ENCODE measurements at places on chromosomes 3 and 15.
A peak's percentile ranks its signal among the peaks of the same experiment; 100 is the strongest.

DNA sequence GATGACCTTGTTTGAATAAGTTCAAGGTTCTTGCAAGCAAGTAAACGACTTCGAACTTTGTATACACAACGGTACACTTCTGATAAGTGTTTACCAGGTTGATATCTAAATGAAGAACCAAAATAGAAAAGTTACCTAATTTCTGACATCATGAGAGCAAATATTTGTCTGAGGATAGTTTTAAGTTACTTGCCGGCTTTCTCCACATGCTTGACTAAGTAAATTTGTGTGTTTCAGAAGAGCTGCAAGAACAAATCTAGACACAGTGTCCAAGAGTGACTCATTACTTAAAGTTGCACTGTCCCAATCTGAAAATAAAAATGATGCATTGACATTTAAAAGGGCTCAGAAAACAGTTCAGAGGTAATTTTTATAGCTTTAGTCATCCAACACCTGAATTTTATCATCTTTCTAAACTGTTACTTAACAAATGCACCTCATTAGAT is 115.1 kb downstream of the HERC1 start:
- no peak for DNase-seq

GRCh38 chr3:160755776-160756304 is at the start of gene PPM1L:
TSS of gene PPM1L (plus strand) at chr3:160756231.
- DNase-seq, result peak; percentile 43

DNA sequence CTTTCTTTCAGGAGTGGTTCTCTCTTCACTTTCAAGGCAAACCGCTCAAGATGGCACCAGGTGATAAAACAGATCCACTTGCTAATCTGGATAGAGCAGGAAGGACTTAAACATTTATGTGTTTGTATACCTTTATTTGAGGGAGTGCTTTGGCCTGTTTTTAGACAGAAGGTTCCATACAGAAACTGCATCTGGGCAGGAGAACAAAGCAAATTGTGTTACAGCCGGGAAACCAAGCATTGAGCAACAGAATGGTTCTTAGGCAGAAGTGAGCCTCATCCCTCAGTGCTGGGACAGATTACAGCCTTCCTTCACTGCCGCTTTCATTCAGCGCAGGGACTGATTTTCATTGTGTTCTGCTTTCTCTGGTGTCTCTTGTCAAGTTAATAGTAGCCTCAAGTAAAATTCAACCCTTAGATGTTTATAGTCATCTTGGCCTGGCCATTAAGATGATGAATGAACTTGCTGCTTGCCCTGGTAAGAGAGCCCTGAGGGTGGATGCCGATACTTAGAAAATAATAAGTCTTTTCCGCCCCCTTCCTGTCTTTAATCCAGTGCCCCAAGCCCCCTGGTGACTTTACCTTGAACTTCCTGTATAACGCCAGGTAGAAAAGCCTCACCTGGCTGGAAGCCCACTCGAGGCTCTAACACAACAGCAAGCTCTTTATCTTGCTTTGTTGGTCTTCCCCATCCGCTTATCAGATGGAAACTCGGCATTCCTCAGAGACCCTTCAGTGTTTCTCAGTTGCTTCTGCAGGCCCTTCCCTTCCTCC is 168.0 kb upstream of the CTDSPL start:
- DNase-seq, result no peak

DNA sequence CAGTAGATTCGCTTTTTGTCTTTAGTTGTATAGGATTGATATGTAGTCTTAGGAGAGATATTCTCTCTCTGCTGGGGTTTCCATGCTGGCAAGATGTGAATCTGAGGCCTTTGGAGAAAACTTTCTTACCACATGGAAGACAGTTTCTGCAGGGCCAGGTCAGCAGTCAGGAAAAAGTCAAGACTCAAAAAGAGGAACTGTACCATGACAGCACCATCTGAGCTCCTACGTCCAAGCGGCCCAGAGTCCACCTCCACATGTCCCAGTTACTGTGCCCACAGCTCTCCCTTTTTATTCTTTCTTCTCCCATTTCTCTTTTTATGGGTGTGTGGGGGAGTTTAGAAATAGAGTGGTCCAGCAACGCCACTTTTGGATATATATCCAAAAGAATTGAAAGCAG is 172.0 kb downstream of the MTHFS start:
- DNase-seq, result no peak

- DNase-seq, result no peak
These were observed 64.0 kb downstream of the FLNB start for GRCh38 chr3:58072052-58072762.

DNA sequence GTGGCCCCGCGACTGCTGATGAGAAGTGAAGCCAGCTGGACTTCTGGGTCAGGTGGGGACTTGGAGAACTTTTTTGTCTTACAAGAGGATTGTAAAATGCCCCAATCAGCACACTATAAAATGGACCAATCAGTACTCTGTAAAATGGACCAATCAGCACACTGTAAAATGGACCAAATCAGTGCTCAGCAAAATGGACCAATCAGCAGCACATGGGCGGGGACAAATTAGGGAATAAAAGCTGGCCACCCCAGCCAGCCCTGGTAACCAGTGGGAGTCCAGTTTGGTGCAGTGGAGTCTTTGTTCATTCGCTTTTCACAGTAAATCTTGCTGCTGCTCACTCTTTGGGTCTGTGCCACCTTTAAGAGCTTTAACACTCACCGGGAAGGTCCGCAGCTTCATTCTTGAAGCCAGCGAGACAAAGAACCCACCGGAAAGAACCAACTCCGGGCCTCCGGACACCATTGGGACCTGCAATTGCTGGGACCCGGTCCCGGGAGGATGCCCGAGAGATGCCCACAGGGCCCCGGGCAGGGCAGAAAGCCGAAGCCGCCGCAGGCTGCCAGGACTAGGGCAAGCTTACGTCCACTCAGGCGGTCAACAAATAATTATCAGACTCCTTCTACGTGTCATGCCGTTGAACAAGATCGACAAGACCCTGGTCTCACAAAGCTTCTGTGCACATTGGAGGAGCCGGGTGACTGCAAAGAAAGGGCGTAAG is 8.3 kb upstream of the NR2E3 start:
- DNase-seq, result no peak

DNA sequence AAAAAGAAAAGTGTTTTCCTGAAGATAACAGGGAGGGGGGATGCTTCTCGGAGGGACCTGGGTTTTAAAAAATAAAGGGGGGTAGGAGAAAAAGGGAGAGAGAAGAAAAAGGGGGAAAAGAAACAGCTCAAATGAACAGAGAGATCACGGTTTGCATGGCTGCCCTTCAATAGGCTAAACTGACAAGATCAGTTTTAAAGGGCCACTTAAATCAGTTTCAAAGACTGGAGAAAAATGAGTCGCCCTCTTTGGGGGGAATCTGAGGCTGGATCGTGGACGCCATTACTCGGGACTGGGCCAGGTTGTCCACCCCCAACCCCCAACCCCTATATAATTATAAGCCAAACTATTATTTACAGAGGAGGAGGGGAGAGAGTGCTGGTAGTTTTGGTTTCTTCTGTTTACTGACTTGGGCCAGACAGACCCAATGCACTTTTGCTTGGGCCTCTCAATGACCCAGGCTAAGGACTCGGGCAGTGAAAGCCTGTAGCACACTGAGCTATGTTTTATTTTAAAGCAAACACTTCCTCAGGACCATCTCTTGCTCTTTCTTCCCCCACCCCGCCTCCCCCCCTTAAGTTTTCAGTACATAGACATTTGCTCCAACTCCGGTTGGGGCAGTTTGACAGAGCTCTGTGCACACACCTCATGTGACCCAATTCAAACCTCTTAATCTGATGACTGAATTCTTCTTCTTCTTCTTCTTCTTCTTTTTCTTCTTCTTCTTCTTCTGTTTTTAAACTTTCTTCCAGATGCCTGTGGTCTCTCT is 6.3 kb downstream of the NR2F2 start:
- DNase-seq, result no peak

DNA sequence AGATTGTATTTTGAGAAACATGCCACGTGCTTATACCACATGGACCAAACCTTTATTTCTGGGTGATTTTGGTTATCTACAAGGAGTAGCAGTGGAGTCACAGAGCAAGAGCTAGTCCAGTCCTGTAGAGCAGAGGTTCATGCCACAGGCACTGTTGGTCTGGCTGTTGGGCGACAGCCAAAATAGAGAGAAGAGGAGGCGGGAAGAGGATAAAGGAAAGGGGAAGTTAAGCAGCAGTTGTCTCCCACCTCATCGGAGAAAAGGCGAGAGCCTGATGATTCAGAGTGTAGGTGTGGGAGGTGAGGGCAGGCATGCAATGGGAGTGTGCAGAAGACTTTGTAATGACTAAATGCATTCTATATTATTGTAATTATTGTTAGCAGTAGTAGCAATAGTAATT is 237.5 kb upstream of the ROPN1 start:
- no peak for DNase-seq

DNA sequence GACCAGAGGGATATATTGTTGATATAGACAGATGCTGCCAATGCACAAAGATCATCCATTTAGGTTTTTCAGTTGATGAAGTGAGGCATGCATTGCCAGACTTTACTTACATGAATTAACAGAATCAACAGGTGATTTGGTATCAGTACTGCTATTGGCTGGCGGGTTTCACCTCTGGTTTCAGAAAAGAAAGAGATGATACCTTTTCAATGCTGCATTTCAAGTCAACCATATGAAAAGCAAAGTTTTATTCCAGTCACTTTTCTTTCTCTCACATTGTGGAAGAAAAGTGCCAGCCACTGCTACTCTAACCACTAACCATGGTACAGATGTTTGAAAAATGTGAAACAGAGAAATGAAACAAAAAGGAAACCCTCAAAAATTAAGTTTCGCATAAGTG is 289.1 kb downstream of the TIGIT start:
- no peak for DNase-seq

GRCh38 chr15:84992157-84992944 is 10.7 kb downstream of the PDE8A start:
- peak; percentile 46 for DNase-seq

DNA sequence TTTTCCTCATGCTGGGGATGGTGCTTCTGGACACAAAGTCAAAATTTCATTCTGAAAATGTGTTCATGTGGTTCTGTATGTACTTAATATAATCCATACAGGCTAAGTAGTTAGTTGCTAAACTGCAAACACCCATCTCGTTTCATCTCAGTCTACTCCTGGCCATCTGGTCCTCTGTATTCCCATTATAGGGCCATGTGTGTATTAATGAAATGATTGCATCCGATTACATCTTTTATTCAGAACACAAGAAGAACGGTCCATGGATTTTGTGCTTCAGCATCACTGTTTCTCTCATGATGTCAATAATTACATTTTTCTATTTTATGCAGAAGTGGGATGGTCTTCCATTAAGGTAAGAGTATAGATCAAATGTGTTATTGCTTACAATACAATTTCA is 6.1 kb upstream of the GJD2 start:
- DNase-seq, result no peak

DNA sequence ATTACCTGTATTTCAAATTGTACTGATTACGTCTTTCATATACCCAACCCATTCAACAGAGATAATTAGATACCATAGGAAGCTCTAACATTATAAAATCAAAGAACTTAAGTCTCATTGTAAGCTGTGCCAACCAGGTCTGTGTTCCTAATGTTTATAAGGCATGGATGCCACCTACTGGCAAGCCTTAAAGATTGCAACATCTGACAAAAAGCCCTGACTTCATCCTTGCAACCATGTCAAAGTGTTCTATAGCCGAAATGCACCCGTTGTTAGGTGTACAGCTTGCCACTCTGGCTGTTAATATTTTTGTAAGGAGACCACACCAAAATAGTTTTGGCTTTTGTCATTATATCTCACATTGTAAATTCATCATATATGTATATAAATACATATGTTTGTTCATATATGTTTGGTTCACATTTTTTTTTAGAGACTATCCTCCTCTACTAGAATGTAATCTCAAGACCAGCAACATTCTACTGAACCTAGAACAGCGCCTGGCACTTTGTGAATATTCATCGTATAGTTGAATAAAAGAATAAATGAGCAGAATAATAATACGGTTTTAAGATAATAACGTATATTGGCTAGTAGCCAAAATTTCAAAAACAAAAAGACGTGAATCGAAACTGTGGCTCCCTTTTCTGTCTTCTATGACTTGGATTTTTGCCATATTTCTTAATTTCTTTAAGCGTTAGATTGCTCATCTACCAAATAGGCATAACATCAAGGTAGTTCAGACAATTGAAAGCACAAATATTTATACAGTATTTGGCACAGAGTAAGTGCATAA is 258.1 kb downstream of the TBL1XR1 start:
- DNase-seq, result peak; percentile 2

Measured in stimulated activated CD8-positive, alpha-beta memory T cell treated with anti-CD3 and anti-CD28 coated beads, Interleukin-15, amount 100 ng/mL, for 48 hours (primary cell).